ENCODE measurements at places on chromosomes 3 and 15.

- no peak for DNase-seq
These were observed 198.0 kb downstream of the SV2B start for GRCh38 chr15:91298101-91298500.

DNA sequence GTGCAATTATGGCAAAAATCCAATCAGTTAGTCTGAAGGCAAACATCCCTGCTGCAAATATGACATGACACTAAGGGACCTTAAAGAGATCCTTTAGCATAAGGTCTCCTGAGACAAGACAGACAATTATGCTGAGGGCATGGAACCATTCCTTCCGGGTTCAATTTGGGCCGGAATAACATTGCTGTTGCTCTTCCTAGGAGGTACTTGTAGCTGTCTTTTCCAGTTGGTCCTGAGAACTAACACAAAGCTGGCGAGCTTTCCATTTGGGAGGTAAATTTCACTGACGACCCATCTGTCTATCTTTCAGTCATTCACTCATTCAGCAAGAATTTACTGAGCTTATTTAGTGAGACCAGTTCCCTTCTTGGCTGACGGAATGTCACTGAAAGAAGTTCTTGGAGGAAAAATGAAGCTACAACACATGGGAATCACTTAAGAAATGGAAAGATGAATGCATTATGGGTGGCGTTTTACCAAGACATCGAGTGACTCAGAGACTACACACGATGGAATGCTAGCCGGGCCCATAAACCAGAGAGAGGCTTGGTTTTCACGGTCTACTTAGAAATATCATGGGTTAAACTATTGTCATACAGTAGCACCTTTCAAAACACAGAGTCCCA lies 215.5 kb downstream of the PDZRN3 start:
- no peak for DNase-seq

DNA sequence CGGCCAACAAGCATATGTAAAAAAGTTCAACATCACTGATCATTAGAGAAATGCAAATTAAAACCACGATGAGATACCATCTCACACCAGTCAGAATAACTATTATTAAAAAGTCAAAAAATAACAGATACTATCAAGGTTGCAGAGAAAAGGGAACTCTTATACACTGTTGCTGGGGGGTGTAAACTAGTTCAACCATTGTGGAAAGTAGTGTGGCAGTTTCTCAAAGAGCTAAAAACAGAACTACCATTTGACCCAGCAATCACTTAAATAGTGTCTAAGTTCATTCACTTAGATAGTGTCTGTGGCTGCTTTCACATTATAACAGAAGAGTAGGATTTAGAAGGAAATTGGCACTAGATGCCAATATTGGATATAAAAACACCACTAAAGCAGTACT lies 49.7 kb downstream of the CGGBP1 start:
- DNase-seq: no peak

GRCh38 chr3:125644036-125645005 lies 49.0 kb upstream of the OSBPL11 start:
- DNase-seq: no peak

- no peak for DNase-seq
These were observed 103.3 kb downstream of the WDR76 start for GRCh38 chr15:43930079-43930478.

DNA sequence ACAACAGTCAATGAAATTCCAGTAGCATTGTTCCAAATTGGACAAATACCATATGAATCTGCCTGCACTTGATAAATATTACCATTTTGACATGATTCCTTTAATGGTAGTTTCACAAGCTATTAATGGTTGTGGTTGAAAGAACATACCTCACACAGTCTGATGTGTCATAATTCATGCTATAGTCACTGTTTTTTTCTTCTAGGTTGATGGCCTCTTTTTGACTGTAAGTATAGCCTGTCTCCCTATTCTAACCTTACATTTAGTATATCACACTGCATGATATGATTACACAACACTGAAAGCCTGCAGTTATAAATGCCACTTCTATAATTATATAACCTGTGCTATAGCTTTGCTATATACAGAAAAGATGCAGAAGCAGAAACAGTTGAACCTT lies 834.1 kb downstream of the NSUN3 start:
- no peak for DNase-seq

DNA sequence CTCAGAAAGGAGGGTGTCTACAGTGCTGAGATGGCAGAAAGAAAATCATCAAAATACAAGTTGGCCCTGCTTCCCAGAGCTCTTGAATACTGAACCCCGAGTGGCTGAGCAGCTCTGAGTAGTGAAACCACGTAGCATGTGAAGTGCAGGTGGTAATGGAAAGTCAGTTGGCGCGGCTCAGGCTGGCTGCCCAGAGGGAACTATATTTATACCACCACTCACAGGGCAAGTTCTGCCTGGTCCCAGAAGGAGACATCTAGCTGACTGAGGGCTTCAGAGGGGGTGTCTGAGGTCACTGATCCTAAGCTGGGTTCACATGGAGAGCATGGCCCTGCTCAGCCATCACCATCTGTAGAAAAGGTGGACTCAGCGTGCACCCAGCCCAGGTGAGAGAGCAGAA lies 129.6 kb upstream of the AGBL1 start:
- no peak for DNase-seq

- no peak for DNase-seq
These were observed 10.5 kb upstream of the EIF4A2 start for GRCh38 chr3:186772701-186773417.

- DNase-seq: no peak
These were observed 5.4 kb downstream of the ISL2 start for GRCh38 chr15:76342058-76342381.

DNA sequence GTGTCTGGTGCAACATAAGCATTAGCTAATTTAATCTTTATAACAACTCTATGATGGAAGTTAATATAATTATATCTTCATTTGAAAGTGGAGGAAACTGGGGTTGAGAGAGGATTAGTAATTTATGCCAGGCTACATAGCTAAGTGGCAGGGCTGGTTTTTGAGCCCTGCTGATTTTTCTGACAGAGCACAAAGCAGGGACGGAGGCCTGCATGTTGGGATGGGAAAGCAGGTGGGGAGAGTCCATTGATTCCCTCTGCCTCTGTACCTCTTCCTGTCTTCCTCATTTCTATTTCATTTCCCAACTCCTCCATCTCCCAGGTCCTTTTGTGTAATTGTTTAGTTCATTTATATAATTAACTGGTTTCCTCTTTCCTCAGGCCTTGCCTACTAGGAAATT lies 251.6 kb upstream of the ZPLD1 start:
- no peak for DNase-seq

GRCh38 chr3:176523114-176523513 lies 674.2 kb downstream of the TBL1XR1 start:
- DNase-seq: no peak

DNA sequence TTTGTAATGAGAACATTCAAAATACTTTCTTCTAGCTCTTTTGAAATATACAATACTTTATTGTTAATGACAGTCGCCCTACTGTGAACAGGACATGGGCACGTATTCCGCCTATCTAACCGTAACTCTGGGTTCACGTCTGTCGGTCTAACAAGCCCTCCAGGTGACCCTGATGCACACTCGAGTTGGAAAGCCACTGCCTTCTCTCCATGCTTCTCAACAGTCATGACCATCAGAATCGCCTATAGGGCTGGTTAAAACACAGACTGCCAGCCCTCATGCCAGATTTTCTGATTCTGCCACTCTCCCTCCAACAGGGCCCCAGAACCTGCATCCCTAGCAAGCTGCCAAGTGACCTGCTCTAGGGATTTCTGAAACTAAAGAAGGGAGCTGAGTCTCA lies 140.2 kb downstream of the FOXP1 start:
- no peak for DNase-seq

DNA sequence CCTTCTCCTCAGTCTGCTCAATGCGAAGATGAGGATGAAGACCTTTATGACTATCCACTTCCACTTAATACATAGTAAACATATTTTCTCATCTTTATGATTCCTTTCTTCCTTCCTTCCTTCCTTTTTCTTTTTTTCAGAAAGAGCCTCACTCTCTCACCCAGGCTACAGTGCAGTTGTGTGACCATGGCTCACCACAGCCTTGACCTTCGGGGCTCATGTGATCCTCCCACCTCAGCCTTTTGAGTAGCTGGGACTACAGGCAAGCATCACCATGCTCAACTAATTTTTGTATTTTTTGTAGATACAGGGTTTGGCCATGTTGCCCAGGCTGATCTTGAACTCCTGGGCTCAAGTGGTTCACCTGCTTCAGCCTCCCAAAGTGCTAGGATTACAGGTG lies 52.0 kb upstream of the RAP2B start:
- no peak for DNase-seq

GRCh38 chr3:130671545-130672312 lies 74.9 kb downstream of the PIK3R4 start:
- DNase-seq: no peak

DNA sequence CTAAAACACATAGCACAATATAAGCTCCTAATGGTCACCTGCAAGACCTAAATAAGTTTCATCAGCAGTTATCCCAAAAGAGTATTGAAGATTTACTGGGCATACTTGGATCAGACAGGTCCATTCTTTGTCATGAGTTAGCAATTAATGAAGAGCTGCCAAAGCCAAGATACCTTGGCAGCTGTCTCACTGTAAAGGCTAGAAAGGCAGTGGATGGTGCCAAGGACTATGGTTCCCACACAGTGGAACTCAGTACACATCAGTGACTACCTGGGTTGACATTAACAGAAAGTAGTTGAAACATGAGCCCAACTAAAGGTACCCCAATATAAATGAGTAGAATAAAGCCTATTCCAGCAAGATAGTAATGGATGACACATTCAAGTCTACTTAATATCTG lies 41.1 kb upstream of the TMCO5A start:
- DNase-seq: no peak

DNA sequence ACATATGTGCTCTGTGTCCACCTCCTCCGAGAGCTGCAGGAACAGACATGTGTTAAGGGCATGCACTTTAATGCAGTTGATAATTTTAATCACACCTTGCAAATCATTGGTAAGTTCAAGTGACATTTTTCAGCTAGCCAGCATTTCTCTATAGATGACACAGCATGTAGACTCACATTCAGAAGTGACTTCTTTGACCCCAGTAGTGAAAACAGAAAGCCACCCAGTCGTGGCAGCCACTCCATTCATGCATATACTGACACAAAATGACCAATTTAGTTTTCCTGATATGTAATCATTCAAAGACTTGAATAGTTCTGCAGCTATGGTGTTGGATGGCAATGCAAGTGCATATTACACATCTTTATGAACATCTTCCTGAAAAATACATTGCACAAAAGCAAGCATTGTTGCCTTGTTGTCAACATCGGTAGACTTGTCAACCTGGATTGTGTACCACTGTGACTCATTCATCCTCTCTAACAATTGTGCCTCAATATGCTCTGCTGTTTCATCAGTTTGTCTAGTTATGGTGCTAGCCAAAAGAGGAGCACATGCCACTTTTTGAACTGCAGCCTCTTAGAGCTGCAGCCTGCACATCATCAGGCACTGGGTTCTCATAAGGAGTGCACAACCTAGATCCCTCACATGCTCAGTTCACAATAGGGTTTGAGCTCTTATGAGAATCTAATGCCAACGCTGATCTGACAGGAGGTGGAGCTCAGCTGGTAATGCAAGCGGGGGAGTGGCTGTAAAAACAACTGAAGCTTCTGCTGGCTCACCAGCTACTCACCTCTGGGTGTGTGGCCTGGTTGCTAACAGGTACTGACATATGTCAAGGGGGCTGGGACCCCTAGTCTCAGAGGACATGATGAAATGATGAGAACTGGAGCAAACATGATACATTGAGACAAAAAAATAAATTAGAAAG lies 622.0 kb downstream of the PYDC2 start:
- DNase-seq: no peak

- no peak for DNase-seq
These were observed 4.4 kb upstream of the ATP13A4 start for GRCh38 chr3:193559100-193559499.

DNA sequence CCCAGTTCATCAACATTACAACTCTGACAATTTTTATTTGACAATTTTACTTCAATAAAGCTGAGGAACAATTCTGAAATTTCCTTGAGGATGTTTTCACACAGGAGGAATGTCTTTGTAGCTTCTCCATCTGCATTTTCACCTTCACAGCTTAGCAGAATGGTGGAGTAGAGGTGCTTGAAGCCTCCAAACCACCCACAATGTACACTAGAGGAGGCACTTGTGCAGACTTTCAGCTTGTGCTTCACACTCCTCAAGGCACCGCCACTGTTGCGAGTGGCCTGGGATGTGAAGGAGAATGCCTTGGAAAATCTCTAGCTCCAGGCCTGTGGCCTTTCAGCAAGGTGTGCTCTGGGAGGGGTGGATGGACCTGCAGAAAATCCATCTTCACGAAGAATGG lies 181.9 kb downstream of the EPHB1 start:
- DNase-seq: no peak

DNA sequence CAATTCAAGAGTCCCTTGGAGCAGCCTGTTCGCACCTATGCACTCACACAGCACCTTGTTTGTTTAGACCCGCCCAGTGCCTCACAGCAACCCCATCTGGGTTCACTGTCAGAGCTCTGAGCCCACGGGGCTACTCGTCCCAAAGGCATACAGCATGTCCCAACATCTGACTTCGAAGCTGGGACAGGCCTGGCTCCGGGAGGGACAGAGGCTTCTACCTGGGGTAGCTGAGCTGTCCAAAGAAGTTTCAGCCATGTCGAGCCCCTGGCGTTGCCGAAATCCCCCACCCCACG lies 28.6 kb upstream of the CYP11A1 start:
- no peak for DNase-seq
